ENCODE measurements at places on chromosomes 1 and 21.

DNA sequence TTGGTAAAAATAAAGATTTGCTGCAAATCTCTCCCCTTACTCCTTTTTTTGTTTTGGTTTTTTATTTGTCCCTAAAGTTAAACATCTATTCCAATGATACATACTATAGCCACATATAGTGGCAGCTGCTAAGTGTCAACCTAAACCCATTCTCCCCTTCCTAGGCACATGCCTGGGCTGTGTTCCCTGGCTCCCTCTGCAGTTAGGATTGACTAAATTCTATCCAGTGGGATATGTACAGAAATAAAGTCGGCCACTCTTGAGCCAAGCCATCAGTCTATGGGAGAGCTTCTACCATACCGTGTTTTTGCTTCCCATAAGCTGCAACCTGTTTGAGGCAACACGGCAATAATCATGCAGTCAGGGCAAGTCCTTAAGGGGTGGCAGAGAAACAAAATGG, 23.6 kb downstream of the MCOLN3 start:
- DNase-seq = no peak

DNA sequence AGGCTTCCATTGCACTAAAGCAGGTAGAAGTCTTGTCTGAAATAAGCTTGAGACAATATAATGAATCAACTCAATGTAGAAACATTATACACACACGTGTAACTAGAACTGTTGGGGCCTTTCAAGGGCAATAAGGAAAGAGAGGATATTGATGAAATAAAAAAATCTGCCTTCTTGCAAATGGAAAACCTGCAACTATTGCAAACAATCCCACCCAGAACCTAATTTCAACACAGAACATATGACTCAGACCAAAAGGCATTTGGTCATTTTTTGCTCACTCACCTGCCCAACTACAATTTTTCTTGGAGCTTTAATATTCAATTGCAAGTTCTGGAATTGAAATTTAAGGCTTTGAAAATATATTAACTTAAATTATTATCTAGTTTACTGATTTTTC, 900.1 kb downstream of the TTLL7 start:
- DNase-seq = no peak

DNA sequence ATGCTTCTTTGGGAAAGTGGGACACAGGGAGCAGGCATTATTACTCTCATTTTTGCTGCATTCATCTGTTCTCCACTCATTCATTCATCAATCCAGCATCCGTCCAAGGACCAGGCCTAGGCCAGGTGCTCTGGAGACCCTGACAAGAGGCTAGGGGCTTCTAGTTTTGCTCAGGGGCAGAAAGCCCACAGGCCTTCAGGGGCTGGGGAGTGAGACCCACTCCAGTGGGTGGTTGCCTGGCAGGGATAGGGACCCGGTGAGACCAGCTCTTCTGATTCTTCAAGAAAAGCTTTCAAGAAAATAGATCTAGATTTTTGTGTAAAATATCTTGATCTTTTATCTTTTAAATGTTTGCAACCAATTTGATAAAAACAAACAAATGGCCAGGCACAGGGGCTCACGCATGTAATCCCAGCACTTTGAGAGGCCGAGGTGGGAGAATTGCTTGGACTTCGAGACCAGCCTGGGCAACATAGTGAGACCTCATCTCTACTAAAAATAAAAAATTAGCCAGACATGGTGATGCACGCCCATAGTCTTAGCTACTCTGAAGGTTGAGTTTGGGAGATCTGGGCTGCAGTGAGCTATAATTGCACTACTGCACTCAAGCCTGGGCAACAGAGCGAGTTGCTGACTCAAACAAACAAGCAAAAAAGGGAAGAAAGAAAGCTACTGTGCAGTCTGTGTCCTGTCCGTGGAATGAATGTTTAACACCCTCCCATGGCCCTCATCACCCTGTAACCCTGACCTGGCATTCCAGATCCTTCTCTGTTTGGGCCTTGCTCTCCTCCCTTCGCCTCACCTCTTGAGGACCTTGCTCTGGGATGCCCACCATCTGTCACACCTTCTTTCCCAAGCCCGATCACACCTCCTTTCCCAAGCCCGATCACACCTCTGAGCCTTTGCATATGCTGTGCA, 17.3 kb upstream of the LRP8 start:
- no peak for DNase-seq

DNA sequence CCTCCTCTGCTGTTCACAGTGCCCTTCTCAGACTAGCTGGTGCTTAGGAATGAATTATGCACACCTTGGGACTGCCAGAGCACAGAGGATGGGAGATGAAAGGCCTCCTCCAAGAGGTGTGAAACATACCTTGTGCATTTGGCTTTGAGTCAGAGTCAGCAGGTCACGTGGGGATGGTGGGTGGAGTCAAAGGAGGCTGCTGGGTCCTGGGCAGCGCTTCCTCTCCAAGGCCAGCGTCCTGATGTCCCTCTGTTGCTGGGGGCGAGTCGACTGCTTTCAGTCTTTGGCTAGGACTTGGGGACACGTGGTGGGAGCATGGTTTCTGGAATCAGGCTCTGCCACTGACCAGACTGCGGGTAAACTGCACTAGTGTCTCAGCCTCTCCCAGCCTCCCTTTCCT, 91.2 kb downstream of the AJAP1 start:
- no peak for DNase-seq

- no peak for DNase-seq
Observed at GRCh38 chr1:94096797-94097549, 24.0 kb downstream of the ABCA4 start.

GRCh38 chr1:41616563-41616962, 132.1 kb upstream of the EDN2 start:
- DNase-seq = no peak

DNA sequence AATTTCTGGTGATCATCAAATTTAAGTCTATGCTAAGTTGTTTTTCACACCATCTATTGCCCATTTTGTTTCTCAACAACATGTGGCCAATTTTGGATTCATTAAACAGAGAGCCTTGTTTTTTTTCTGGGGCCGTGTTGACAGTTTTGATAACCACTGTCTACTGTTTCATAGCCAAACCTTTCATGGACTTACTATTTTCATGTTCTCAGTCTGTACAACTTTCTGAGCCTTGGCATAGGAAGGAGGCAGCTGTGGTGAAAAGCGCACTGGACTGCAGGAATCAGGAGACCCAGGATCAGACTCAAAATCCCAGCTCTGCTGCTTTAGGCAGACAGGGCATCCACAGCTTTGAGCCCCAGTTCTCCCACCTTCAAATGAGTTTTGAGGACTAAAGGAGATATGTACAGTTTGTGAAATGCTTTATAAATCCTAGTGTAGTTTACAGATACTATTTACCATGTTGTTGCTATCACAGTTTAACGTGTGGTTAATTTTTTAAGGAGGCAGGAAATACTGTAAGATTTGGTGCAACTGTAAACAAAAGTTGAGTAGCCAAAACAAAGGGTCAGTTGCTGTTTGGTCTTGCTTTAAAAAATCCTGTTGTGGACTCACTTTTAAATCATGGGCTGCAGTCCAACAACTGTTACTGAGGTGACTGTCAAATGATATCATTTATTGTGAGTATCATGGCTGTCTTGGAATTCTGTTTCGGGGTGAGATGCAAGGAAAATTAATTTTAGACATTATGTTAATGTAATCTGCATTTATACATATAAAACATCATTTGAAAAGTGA, 2.9 kb downstream of the MACO1 start:
- no peak for DNase-seq
